ENCODE measurements at places on chromosomes 12 and 14.

DNA sequence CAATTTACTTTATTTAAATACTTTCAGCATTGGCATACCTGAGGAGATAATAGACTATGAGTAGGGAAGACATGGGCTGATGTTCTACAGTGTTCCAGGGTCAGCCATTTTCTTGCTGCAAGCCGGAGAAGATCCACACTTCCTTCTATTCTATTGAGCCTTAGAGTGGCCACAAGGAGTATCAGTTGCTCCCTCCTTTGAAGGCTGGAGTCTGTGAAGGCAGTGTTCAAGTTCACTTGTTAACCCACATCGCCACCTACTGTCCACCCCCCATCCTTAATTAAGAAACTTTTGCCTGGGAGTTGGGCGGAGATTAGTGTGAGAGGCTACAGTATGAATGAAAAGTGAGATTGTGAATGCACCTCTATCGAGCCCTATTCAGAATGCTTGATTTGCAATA, 666.6 kb downstream of the NRXN3 start:
- DNase-seq = no peak

DNA sequence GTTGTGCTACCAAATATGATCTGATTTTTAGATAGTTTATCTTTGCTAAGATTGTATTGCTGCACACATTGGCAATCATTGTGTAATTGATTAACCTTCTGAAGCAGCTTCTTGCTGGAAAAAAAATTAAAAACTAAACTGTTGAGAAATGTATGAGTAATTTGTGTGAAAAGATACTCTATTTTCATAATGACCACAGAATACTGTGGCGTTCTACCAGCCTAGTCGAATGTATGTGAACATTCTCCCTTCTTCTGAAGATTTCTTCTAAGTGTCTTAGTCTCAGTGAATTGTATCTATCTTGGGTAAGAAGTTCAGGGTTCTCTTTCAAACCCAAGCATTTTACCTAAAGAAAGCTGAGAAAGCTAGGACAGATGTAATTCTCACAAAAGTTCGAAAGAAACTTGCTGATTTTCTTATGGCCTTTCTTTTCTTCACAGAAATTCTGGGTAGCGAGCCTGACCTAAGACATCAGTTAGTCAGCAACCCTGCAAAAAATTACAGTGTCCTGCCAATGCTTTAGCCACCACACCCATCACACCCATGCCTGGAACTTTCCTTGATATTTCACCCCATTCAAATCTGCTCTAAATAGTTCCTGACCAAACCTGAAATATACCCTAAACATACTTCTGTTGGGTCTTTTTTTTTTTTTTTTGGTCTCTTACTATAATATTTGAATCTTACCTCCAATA, 27.1 kb upstream of the C12orf71 start:
- no peak for DNase-seq

DNA sequence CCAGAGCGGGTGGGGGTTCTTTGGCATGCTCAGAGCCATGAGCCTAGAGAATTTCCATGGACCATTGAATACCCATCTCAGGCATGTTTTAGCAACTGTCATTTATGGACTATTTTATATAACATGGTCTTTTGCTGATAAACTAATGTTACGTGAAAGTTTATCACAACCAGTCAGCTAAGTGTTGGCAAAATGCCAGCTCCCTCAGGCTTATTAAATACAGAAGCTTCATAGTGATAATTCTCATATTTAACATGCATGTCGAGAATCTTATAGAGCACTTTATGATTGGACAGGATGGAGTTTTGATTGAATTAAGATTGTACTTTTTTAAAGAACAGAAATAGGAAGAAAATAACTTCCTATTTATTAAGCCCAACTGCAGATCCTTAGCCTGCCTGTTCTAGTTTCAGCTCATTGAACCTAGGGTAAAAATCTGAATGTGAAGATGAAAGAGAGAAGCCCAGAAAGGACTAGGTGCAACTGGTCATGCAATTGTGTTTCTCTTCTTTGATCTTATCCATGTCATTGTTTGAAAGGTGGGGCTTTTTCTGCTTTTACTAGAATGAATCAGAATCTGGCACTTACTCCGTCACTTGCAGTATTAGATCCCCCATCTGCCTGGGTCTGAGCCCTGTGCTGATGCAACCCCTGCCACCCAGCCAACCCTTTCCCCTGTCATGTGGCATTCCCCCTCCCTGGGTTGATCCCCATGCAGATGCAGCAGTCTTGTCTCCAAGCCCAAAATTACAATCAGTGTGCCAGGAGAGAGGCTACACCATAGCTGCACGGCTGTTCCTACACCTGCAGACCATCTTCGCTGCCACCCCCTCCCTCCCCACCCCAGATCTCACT, 134.6 kb upstream of the EVL start:
- DNase-seq = no peak

- no peak for DNase-seq
Measured at GRCh38 chr12:52643233-52644077, 8.6 kb downstream of the KRT2 start.

DNA sequence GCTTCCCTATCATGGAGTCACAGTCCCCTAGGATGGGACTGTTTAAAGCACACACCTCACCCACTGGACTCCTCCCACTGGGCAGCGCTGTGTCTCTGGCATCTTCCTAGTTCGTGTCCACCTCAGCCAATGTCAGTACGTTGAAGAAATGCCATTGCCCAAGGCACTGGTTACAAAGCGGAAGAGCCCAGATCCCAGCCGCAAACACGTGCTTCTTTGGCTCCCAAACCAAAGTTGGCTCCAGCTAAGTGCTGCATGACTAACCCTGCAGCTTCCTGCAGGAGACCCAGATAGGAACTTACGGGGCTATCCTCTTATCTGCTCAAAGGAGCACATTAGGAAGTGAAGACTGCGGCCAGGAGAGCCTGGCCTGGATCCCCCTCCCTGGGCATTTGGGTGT, 9.3 kb downstream of the SYNE3 start:
- DNase-seq = no peak

DNA sequence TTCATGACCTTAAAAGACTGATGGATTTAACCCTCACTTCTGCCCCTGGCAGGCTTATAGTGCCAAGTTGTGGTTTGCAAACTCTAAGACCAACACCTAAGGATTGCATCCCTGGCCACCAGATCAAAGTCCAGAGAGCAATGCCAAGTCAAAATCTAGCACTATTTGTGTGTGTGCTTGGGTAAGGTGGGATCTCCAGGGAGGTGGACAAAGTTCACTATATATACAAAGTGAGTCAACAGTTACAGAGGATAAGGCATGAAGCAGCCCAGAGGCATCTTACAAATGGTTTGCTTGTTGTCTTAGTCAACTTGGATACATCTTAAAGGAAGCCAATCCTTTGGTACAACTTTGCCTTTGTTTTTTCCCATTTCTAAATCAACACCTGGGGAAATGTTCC, 137.3 kb downstream of the MSRB3 start:
- no peak for DNase-seq

DNA sequence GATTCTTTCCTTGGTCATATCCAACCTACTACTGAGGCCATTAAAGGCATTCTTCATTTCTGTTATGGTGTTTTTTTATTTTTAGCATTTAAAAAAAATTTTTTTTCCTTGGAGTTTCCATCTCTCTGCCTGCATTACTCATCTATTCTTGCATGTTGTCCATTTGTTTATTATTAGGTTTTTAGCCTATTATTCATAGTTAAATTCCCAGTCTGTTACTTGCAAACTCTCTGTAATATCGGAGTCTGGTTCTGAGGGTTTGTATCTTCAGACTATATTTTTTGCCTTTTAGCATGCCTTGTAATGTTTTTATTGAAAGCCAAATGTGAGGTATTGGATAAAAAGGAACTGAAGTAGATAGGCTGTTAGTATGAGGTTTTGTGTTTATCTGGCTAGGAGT, 284.3 kb downstream of the FUT8 start:
- no peak for DNase-seq

DNA sequence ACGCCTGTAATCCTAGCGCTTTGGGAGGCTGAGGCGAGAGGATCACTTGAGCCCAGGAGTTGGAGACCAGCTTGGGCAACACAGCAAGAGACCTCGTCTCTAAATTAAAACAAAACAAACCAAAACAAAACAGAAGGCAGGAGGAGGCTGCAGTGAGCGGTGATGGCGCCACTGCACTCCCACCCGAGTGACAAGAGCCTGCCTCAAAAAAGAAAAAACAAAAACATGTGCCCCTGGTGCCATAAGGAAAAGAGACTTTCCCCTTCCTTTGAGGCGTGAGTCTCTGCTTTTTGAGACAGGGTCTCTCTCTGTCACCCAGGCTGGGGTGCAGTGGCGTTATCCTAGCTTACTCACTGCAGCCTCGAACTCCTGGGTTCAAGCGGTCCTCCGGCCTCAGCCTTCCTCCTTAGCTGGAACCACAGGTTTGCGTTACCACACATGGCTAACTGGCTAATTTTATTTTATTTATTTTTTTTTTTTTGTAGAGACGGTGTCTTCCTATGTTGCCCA, 9.0 kb upstream of the EAPP start:
- DNase-seq = no peak

DNA sequence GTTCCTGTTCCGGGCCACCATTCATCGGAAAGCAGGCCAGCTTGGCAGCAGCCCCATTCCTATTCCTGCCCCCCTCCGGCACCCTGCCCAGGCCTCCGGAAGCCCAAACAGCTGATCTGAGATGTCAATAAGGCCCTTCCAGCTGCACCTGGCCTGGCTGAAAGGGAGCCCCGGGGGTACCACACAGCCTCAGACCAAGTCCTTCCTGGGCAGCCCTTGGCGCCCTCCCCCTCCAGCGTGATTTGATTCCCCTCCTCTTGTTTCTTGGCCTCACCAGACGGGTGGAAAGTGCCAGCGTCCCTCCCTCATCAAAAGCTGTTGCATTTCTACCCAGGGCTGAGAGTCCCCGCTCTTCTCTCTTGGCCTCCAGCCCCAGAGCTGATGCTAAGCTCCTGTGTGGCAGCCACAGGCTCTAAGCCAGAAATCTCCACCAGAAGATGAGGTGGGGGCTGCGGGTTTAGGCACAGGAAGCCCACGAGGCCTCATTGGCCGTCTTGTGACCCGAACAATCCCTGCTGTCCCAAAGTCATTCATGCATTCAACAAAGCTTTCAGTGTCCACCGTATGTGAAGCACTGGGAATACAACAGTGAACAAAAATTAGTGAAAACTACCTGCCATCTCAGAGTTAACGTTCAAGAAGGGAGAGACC, 215.4 kb downstream of the SLC41A2 start:
- no peak for DNase-seq

DNA sequence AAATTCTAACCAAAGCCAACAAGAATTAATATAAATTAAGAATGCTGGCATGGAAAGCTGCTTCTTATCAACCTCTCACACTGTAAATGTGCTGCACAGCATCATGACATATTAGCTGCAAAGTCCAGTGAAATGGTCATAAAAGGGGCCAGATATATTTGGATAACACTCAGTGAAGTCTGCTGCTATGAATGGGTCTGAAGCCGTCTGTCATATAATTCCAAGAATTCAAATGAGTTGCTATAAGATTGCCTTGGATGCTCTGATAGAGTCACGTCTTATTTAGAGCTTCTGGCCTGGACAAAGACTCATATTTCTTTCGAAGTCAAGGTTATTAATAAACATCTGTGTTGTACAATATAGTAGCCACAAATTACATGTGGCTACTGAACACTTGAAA, 54.3 kb upstream of the OVCH1 start:
- DNase-seq = no peak

DNA sequence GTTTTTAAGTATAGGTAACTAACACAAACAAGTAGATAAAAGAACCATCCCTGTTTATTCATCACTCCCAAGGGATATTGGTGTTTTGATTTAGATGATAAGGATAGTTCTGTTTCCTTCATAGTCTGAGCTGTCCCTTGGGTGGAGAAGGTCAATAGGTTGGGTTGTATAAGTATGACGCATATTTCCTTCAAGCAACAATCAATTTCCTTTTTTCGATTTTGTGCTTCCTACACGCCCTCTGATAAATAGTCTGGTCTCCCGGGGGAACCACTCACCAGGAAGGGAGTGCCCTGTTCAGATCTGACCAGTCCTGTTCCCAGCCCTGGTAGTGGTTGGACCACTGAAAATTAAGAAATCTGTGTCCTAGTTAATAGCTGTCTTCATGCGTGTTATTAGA, 378.8 kb upstream of the FAR2 start:
- DNase-seq = no peak

DNA sequence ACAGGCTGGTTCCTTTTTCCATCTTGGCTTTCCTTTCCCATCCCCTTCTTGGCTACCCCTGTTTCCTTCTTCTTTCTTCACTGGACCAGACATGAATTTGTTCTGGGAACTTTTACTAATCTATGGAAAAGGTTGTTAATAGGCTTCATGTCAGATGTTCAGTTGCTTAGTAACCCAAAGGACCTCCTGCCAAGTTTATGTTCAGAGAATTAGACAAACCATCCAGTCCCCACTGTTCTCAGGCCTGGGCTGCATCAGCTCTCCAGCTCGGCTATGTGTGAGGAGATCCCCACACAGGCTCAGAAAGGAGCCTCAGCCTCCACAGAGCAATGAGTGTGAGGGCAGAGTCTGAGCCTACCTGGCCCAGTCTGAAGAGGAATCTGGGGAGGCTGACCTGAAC, 78.0 kb downstream of the AKAP6 start:
- DNase-seq = no peak

GRCh38 chr12:62654326-62655241, 188.0 kb downstream of the MON2 start:
- no peak for DNase-seq

DNA sequence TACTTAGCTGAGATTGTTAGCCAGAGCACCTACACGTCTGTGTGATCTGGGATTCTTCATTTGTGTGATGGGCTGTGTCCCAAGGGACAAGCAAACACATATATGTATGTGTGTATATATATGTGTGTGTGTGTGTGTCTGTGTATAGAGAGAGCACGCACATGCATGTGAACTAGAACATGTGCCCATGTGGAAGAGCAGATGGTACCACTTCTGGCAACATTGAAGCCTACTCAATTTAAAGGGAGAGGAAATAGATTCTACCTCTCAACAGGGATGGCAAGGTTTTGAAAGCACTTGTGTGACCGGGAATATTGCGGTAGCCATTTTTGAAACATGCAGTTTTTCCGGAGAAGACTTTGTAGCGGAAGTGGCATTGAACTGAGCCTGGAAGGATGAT, 1.4 kb downstream of the TOMM20L start:
- DNase-seq = no peak

DNA sequence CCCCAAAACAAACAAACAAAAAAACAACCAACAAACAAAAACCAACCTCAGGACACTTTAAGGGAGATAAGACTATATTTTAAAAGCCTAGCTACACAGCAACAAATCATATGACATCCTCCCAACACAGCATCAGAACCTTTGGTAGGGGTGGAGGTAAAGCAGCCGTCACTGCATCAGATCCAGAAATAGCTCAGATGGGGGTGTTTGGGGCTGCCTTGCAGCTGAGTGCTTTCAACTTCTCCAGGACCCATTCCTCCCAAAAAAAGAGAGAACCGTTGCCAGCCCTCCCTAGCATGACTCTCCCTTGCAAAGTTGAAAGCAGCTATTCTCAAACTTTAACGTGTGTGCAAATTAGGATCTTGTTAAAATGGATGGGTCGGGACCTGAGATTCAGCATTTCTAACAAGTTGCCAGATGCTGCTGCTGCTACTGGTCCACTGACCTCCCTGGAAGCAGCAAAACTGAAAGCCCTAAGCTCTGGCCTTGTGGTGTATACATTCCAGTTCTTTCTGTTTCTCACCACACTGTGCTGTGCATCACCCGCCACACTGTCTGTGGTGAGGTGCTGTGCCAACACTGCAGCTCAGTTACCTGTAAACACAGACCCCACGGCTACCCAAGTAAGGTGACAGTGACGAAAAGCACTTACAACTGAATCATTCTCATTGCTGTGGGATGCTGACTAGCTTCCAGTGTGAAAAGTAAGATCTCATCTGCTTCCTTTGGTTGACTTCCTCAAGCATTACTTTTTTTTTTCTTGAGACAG, 54.0 kb downstream of the SLC38A1 start:
- DNase-seq = peak; percentile 59

- DNase-seq = peak; percentile 16
Measured at GRCh38 chr14:65336191-65336591, 76.3 kb upstream of the FUT8 start.
